NCI-H2029 treated with DMSO at 0.1 percent for 48 hours (cell line): ENCODE measurements at places on chromosomes 12 and 14.

- no peak for DNase-seq
Observed at GRCh38 chr14:92316176-92316575, 6.8 kb upstream of the SLC24A4 start.

GRCh38 chr12:54891717-54892478, 37.6 kb downstream of the MUCL1 start:
- peak; percentile 96 for DNase-seq

DNA sequence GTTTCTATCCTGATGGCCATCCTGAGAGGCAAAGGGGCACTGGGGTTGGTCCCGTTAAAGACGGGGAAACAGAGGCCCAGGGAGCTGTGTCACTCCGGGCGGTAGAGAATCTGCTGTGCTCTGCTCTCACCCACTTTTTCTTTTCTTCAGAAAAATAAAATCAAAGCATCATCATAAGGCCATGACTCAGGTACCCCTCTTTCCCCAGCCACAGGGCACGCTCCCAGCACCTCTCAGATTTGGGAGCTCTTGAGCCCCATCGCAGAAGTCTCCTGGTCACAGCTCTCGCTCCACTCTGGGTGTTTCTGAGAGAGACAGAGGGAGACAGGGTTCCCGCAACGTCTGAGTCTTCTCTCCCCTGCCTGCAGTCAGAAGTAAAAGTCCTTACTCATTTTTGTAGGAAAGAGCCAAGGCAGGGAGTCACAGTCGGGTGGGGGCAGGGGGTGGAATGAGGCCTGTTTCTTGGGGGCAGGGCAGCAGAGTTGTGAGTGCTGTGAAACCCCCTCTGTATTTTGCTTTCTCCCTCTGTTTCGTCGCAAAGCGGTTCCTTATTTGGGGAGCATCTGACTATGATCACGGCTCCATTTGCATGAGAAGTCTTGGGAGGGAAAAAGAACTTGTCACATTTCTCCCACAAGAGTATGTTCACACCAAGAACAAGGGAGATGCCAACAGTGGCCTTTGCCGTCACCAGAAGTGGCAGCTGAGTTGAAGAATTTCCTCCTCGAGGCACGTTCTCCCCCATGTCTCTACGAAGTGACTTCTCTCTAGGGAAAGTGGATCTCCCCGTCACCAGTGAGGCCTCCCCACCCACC, 139.0 kb downstream of the BCL11B start:
- no peak for DNase-seq

DNA sequence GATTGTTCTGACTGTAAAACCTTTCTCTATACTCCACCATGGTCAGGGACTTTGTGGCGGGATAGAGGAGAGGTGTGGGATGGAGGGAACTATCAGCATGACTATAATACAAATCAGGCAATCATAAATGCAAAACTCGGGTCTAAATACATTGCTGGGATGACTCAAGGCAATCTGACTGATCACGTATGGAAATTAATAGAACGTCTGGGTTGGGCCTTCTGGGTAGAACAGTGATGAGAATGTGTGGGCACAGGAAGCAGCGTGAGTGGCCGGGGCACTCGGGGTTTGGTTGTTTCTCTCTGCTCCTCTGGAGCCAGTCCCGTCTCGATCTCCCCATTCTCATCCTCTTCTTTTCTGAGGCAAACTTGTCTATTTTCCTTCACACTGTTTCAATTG, 485.8 kb downstream of the VRK1 start:
- DNase-seq = no peak

GRCh38 chr14:74402401-74403251, 23.4 kb downstream of the SYNDIG1L start:
- DNase-seq = no peak

DNA sequence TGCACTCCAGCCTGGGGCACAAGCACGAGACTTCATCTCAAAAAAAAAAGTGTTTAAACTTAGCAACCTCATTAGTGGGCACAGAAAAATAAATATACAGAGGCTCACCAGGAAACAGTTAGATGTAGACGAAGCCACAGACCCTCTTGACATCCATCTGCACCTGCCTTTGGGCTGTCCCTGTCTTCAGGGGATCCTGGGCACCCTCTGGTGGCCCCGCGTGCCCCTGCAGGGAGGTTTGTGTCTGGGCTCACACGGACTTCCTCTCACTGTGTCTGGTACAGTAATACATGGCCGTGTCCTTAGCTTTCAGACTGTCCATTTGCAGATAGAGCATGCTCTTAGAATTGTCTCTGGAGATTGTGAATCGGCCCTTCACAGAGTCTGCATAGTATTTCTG, 916.5 kb downstream of the TMEM121 start:
- no peak for DNase-seq

GRCh38 chr12:48105321-48105866, 485 bp downstream of the SENP1 start:
- no peak for DNase-seq

GRCh38 chr12:27104546-27104945, 22.2 kb upstream of the C12orf71 start:
- DNase-seq = no peak

- no peak for DNase-seq
Observed at GRCh38 chr12:121577443-121578180, 3.2 kb downstream of the KDM2B start.

- DNase-seq = no peak
Observed at GRCh38 chr14:68327231-68327630, 465.6 kb downstream of the ZFP36L1 start.

GRCh38 chr14:52690983-52691760, 4.2 kb downstream of the ERO1A start:
- DNase-seq = peak; percentile 19

DNA sequence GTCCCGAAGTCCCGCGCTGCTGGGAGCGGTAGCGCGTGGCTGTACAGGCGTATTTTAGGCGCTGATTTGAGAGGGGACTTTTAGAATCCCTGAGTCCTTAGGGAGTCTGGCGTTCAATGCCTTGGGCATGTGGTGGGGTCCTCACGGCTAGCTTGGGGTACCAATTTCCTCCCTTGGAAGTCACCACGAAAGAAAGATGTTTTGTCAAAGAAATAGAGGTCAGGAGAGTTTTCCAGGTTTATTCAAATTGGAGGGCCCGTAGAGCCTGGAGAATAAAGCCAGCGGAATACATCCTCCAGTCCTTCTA, 63.9 kb downstream of the KLHL28 start:
- DNase-seq = no peak

DNA sequence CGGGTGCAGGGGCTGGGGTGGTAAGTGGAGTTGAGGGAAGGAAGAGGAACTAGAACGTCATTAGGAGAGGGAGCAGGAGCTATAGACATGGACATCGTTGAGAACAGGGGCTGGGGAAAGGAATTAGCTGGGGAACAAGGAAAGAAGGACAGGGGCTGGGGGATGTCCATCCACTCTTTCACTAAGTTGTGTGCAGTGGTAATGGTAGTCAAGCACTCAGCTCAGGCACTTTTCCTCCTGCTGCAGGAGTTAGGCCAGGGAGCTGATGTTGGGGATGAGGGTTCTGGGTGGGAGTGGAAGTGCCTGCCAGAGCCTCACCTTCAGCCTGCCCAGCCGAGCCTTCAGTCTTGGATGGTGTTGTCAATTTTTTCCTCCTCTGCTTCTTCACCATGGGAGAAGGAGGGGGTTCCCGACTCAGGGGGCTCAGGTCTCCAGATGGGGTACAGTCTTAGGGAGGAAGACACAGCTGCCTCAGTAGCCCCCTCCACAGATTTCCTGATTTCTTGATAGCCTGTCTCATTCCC, 9.2 kb downstream of the AGAP2 start:
- no peak for DNase-seq

GRCh38 chr12:19665121-19665900, 226.0 kb downstream of the AEBP2 start:
- no peak for DNase-seq

- no peak for DNase-seq
Observed at GRCh38 chr14:46323404-46323762, 328.2 kb downstream of the RPL10L start.

GRCh38 chr12:11758087-11758486, 108.6 kb downstream of the ETV6 start:
- peak; percentile 77 for DNase-seq

GRCh38 chr12:55789171-55789570, 28.4 kb downstream of the SARNP start:
- no peak for DNase-seq

GRCh38 chr12:49664591-49665239, 41.4 kb downstream of the PRPF40B start:
- DNase-seq = no peak

- no peak for DNase-seq
Observed at GRCh38 chr14:81309511-81309910, 88.8 kb upstream of the GTF2A1 start.
